Cardiac septum (tissue), 1 donor: ENCODE measurements at places on chromosomes 5 and 9.

DNA sequence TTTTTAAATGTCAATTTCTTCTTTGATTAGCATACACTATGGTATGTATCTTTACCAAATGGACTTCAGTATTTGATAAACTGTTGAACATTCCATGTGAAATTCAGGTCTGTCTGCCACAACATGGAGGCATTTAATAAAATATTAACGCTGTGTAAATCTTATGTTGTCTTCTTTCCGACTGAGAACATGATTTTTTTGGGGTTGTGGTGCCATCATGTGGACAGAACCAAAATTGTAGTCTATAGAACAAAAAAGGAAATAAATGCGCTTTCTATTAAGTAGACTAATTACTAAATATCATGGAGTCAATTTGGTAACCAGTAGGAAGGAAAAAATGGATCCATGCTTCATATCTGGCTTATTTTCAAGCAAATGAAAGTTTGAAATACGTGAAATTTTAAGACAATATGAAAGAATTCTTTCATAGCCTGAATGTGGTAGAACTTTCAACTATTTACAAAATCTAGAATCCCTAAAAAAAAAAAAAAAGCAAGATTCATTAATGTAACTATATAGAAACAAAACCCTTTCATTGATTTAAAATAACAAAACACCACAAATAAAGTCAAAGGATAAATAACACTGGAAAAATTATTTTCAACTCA, 2.8 kb upstream of the PLK2 start:
- no peak for DNase-seq

DNA sequence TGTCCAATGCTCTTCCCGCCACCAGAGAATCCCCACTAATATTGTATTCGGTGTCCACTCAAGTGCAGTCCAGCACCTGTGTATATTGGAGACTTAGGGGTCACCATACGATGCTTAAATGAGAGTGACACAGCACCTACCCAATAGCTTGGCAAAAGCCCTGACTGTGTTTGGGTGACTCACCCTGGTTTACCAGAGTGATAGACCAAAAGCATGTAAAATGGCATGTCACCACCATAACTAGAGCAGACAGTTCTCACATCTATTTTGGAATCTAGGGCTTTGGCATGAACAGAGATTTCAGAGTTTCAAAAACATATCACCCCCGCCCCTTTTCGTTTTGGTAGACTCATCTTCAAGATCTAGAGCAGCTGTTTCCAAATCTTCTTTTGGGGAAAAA, 217.3 kb upstream of the RASEF start:
- no peak for DNase-seq

DNA sequence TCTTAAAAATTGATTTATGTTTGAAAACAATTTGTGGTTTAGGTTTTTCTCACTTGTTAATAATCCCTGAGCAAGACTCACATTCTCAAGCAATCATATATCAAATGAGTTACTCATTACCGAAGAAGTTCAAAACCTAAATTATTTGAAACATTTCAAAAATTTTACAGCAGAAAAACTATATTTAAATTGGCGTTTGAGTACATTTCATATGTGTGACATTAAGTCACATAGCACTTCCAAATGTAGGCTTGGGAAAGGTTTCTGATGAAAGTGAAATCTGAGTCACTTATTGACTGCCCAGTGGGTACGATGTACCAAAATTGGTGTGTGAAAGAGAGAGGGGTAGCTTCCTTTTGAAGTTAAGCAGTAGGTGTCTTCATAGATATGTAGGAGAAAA, 411.4 kb upstream of the SGCD start:
- no peak for DNase-seq

DNA sequence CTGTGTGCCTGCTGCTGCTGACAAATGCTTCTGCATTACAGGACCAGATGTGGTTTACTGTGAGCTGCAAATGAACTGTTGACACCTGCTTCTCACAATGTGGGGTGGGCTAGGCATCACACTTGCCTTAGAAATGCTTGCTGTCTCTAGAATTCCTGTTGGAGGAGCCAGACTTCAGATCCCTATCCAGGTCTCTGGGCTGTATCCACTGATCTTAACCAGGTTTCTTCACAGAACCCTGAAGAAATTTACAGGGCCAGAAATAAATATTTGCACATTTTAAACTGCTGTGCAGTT, 255.4 kb downstream of the FAM114A2 start:
- DNase-seq: no peak

GRCh38 chr9:136719195-136719880, 7.0 kb downstream of the DIPK1B start:
- DNase-seq: no peak

GRCh38 chr5:175032013-175032412, 307.6 kb downstream of the MSX2 start:
- DNase-seq: no peak
